Stimulated activated CD4-positive, alpha-beta T cell treated with anti-CD3 and anti-CD28 coated beads, Interleukin-12 subunit alpha, Interleukin-12 subunit beta, amount 100 ng/mL, for 24 hours (primary cell): ENCODE measurements at places on chromosomes 2 and 18.
A peak's percentile ranks its signal among the peaks of the same experiment; 100 is the strongest.

GRCh38 chr2:169579044-169579443, 5.1 kb upstream of the PPIG start:
- no peak for DNase-seq

DNA sequence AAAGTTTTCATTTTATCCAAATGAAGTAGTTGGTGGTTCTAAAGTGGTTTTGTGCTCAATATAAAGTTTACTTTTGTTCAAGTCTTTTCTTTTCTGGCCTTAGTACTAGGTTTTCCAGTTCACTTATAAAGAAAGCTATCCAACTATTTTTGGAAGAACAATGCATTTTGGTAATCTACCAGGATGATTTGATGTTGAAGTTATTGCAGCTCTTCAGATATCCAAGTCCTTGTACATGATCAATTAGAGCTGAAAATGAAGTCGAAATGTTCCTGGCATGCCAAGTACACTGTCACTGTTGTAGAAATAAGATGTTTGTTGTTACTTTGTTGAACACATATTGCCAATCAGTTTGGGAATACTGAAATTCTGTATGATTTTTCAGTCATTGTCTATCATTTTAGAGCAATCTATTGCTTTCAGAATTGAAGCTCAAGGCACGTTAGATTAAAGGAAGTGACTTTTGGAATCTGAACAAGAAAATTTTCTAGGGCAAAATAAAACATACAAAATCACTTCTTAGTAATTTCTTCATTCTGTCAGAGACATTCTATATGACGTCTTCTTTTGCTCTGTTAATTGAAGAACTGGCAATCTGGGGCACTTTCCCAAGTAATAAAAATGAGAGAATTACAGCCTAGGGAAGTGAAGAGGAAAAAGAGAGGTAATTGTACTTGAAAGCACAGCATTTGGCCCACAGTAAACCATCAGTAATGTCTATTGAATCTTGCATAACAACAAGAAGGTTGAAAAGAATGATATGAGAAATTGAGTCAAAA, 232.3 kb downstream of the MREG start:
- no peak for DNase-seq

GRCh38 chr2:48165070-48165753, 258.9 kb upstream of the FBXO11 start:
- DNase-seq: no peak

- DNase-seq: no peak
These were observed 47.4 kb downstream of the PSD4 start for GRCh38 chr2:113220970-113221708.

GRCh38 chr2:86221066-86221684, 21.9 kb downstream of the MRPL35 start:
- DNase-seq: peak; percentile 28

GRCh38 chr2:223724861-223725260, 112.5 kb downstream of the AP1S3 start:
- DNase-seq: no peak

DNA sequence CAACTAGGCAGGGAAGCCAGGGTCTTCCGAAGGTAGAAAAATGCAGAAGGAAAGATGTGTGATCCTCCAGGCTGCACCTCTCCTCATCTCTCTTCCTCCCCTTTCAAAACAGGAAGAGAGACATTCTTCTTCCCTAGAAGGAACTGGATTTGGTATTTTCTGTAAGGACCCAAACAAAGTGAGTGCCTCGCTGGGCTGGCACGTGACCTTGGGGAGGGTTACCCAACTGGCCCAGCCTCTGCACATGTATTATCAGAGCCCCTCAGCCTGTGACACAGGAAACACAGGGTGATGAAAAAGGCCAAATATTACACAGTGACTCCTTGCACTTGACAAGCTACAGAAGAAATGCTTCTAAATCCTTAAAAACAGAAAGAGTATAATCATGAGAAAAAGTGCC, 2.3 kb downstream of the HJURP start:
- no peak for DNase-seq

DNA sequence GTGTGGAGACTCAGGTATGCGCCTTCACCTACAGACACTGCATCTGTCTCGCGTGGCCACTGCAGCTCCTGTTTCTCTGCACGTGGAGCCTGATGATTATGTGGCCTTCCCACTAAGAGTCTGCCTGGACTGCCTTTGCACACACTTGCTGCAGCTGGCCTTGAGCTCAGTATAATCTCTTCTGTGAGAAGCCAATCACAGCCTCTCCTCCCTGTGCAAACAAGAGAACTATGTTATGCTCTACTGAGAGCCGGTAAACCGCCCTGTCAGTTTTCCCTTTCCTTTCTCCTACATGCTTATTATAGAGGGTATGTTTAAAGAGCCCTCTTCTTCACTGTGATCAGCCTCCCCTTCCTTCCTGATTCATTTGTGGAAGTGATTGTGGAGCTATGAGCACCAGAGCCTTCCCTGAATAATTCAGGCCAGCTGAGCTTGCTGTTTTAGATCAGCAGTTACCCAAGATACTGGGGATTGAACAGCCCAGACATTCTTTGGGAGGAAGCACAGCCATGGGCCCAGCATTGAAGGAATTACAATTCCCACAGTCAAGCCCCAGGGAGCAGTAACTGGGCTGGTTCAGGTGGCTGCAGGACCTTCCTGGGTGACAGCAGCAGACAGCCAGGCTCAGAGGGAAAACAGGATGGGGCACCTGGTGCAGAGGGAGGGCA, 3.7 kb upstream of the TGFA start:
- no peak for DNase-seq

DNA sequence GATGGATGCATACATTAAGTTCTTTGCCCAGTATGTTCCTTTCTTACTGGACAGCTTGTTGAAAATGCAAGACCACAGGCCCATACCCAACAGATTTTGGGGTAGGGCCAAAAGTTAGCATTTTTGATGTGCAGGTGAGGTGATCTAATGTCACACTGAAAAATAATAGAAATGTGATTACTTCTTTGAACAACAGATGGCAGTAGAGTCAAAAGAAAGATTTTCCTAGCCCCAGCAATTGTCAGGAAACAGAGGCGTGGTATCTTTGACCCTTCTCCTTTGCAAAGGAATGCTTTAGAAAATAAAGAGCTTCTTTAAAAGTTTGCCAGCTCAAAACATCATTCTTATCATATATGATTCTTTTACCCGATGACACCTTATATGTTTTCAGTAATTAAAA, 343.6 kb upstream of the SYT4 start:
- no peak for DNase-seq

GRCh38 chr2:179675435-179675834, 186.0 kb downstream of the ZNF385B start:
- no peak for DNase-seq

- no peak for DNase-seq
These were observed 630.8 kb upstream of the PIK3C3 start for GRCh38 chr18:41324020-41324791.

DNA sequence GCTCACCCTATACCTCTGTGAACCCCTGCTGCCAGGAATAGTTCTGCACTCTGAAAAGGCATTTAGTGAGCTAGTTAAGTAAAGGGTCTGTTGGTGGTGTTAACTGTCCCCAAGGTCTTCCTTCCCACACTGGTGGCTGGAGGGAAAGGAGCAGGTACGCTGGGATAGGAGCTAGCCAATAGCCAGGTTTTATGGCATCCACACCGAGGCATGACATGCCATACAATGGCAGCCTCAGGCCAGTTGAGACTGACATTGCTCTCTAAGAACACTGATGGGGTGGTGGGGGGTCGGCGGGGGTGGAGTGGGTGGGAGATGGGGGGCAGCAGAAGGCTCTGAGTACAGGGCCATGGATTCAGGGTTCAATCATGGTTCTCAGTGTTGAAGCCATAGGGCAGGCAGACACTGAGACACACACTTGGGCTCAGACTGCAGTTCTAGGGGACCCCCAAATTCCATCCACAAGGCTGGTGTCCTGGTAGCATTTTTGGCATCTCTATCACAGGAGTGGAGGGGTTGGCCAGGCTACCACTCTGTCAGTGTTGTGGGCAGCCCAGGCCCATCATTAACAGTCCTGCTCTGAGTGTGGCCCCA, 136.0 kb downstream of the CTIF start:
- DNase-seq: no peak

DNA sequence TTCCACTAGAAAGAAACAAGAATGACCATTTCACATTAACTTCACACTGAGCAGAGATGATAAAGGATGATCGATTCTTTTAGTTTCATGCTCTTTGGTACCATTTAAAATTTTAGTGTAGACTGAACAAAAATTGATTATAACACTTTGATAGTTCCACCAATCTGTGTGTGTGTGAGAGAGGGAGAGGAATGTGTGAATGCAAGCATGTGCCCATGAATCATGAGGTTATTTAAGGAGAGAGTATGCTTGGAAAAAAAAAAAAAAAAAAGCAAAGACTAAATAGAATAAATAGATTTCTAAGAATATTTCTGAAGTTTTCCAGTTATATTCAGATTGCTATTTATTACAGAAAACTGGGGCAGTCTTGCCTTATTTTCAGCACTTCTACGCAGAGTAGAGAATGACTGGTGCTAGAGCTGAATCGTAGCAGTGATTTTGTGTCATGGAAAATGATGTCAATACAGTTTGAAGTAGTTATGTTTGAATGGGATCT, 900.8 kb downstream of the SLC4A3 start:
- DNase-seq: no peak

DNA sequence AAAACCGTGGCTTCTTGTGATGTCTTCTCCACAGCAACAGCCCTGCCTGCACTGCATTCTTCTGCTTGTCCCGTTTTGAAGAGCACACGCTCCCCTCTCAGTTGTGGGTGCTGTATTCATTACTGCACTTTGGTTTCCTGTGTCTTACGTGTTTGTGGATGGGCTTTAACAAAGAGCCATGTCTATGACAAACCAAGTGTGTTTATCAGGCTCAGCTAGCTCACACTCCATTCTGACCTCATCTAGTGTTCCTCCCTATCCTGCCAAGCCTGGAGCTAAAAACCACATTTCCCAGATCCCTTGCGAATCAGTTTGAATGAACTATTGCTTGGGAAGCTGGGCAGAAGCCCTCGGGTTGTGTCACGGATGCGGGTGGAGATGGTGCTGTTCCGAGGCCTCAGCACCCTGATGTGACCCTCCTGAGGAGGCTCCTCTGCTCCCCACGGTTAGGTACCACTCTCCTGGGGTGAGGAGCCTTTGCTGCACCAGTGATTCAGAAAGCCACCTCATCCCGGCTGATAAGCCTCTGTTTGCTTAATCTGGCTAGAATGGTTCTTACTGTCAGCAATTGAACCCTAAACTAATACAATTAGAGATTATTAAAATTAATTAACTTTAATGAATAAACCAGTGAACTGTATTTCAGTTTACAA, 116.5 kb downstream of the GALR1 start:
- no peak for DNase-seq

DNA sequence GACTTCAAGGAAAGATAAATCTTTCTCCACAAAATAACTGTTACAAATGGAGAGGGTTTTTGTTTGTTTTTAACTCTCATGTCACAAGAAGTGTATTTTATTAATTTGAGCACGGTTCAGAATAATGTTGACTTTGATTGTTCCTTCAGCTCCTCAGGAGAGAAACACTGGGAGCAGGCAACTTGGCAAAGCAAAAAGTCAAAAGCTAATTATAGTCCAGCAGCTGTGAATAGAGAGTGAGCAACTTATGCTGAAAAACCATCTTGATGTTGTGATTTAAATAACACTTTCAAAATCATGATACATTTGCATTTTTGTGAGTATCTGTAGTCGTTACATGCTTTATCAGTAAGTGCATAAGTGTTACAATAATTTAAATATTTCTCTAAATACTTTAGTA, 37.5 kb upstream of the TTN start:
- DNase-seq: no peak

DNA sequence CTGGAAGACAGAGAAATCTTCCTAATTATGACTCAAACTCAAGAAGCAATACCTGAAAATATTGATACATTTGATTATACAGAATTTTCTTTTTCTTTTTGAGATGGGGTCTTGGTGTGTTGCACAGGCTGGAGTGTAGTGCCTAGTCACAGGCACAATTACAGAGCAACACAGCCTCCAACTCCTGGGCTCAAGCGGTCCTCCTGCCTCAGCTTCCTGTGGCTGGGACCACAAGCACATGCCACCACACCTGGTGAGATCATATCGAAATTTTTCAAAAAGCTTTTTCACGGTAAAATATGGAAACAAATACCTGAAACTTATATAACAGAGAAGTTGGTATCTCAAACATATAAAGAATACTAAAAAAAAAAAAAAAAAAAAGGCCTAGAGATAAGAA, 27.9 kb downstream of the TGFBRAP1 start:
- no peak for DNase-seq

DNA sequence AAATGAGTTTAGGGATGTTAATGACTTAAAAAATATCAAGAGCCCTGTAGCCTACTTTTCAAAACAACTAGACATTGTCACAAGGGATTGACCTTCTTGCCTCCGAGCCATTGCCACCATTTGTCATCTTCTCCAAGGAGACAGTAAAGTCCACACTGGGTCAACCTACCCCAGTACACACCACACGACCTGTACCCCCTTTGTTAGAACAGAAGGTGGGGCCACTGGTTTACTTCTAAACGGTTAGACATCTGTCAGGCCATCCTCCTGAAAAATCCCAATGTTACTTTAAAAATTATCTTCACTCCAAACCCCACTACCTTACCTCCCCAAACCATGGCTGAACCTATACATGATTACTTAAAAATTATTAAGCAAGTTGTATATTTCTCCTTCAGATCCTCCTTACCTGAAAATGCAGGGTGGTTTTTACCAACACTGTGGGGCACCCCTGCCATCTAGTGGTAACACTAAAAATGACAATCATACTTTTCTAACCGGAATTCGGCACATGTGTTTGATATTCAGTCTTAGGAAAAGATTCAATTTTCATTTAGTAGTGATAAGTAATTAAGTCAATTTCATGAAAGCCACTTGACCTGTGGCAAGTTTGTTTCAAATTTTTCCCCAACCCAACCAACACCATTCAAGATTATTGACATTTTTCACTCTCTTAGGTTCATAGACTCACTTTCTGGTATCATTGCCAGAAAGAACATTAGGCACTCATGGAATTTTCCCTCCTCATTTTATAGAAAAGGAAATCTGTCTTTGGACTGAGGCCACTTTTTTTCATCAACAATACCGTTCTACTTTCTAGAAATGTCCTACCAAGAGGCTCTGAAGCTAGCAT, 265.3 kb upstream of the PKDCC start:
- DNase-seq: peak; percentile 12

DNA sequence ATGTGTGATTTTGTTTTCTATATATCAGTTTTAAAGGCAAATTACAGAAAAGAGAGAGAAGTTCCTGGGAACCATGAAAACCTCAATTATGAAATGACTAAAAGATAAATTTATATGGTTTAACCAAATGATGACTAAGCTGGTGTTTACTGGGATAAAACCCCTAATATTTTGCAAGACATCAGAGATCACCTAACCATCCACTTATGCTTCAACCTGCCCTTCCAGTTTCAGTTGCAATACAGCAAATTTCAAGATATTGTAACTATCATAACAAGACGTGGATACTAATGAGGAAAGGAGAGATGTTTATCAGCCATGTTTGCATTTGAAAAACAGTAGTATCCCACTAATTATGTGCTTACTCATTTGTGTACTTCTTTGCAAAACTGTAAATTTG, 108.2 kb downstream of the GAREM1 start:
- no peak for DNase-seq

- DNase-seq: no peak
These were observed 48.7 kb downstream of the C1QL2 start for GRCh38 chr2:119109866-119110265.
